ENCODE measurements at places on chromosomes 11 and 22. TPM values are rescaled to one million over a fixed set of nuclear protein-coding genes. Genes with fewer than 3 reads are reported as not detected.

Gene OR2D2
- polyA plus RNA-seq = not detected

DNA sequence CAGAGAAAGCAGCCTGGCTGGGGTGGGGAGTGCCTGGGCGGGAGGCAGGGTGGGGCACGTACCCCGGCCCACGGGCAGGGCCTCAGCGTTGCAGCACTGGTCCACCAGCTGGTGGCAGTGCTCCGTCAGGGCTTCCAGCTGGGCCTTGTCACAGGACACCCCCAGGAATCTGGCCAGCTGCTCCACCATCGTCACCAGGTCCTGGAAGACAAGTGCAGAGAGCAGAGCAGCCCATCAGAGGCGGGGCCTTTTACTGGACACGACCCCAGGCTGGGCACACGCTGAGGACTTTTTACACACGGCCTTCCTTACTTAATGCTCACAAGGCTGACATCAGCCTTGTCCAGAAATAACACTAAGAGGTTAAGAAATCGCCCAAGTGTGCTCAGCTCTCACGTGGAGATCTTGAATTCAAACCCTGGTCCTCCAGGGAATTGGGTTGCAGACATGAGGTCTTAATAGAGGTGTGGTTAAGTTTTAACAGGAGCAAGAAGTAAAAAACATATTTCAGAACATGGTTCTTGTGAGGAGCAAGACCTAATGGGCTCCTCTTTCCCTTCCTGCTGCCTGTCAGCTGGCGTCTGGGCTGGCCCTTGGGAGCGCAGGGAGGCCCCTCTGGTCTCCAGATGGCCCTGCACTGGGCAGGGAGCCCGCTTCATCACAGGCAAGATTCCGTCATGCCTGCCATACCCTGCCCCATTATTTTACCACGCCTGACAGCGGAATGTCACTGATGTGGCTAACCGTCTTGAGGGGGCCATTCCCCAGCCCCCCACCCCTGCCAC is 17.1 kb upstream of the EFCAB6 start:
- H3K27me3 ChIP-seq = no peaks in the 10 kb centered on the region
- H3K4me1 ChIP-seq = no peaks in the 10 kb centered on the region

Gene CD248
- polyA plus RNA-seq = 19.1 TPM

GRCh38 chr11:96254087-96254486 is 88.9 kb downstream of the MAML2 start:
- H3K4me1 ChIP-seq = peaks cover 16% of the 10 kb centered on the region
- no peak overlapping the region for H3K4me3 ChIP-seq
- peak; percentile 45 for DNase-seq
- H3K27ac ChIP-seq = no peak overlapping the region
- peaks cover 2% of the 10 kb centered on the region for H3K36me3 ChIP-seq

DNA sequence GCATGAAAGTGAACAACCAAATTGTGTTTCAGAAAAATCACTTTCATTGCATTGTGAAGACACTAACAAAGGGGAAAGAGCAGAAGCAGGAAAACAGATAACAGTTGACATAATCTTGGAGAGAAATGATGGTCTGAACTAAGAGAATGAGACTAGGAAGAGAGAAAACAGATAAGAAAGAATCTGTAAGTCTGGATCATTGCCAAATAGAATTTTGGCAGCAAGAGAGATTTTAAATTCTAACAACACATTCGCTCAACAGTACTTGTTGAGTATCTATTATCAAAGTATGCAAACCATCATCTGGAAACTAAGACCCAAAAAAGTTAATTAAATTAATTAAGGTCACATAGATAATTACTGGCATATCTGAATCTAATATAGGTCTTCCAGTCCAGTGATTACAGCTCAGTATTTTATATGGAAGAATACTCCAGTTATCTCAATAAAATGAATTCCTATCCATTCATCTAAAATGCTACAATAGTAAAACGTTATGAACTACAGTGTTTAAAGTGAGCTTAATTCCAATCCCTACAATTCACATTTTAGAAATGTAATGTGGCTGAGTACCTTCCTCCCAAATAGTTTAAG is 166.7 kb upstream of the FAT3 start:
- H3K4me3 ChIP-seq = no peak overlapping the region
- DNase-seq = no peak
- H3K27me3 ChIP-seq = no peaks in the 10 kb centered on the region
- H3K36me3 ChIP-seq = no peaks in the 10 kb centered on the region

All from small intestine (tissue), 16 donors.